ENCODE measurements at places on chromosomes 3 and 15. TPM values are rescaled to one million over a fixed set of nuclear protein-coding genes. Genes with fewer than 3 reads are reported as not detected.

FETUB gene
- not detected for total RNA-seq

FBLN2 gene
- total RNA-seq: 0.07 TPM

PARP15 gene
- total RNA-seq: 0.94 TPM

ZPLD1 gene
- total RNA-seq: not detected

SNTN gene
- total RNA-seq: not detected

SLC12A1 gene
- not detected for total RNA-seq

RTP2 gene
- total RNA-seq: not detected

FANCD2OS gene
- not detected for total RNA-seq

LINGO1 gene
- total RNA-seq: under 0.01 TPM

SPTSSB gene
- not detected for total RNA-seq

DUOXA2 gene
- total RNA-seq: not detected

RTP1 gene
- total RNA-seq: not detected

ACTC1 gene
- not detected for total RNA-seq

CPN2 gene
- total RNA-seq: not detected

FGD5 gene
- 49.4 TPM for total RNA-seq

SLC27A2 gene
- 1.2 TPM for total RNA-seq

SH2D7 gene
- total RNA-seq: not detected

ALDH1A2 gene
- total RNA-seq: 2.3 TPM

PRR20G gene
- total RNA-seq: not detected

FBXL22 gene
- total RNA-seq: not detected

KBTBD13 gene
- not detected for total RNA-seq

TERC gene
- total RNA-seq: 146 TPM

REC114 gene
- not detected for total RNA-seq

HES1 gene
- 56.6 TPM for total RNA-seq

OIP5 gene
- total RNA-seq: 27.7 TPM

TF gene
- total RNA-seq: not detected

HRG gene
- total RNA-seq: not detected

CAMP gene
- not detected for total RNA-seq
